Fibroblast of skin of back (primary cell): ENCODE measurements at places on chromosomes 5 and 9.

GRCh38 chr9:135297456-135298075 is 182.0 kb upstream of the PPP1R26 start:
- no peak for DNase-seq

GRCh38 chr5:39005566-39006232 is 68.5 kb downstream of the RICTOR start:
- DNase-seq: no peak

DNA sequence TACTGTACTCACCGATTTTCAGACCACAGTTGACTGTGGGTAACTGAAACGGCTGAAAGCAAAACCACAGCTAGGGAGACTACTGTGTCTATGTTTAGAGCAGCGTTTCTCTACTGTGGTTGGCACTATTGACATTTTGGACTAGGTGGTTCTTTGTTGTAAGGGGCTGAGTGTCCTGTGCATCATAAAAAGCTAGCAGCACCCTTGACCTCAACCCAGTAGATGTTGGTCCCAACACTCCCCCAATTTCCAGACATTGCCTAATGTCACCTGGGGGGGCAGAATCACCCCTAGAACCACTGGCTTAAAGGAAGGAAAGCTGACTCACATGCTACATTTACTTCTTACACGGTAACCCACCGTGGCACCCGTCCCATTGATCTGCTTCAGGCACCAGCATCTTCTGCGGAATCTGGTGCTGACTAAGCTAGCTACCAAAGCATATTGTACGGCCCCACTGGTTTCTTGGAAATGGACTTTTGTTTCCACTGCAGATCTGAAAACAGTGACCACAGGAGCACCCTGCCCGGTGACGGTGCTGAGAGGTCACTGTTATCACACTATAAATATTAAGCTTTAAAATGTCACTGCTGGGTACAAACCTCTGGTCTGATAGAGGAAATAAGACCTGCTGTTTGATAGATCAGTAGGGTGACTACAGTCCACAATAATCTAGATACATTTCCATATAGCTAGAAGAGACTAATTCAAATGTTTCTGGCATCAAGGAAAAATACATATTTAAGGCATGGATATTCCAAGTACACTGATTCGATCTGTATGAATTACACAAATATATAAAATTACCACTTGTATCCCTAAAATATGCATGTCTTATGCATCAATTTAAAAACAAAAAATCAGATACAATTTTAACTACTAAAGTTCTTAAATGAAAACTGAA is 151.4 kb downstream of the HSD17B3 start:
- no peak for DNase-seq

DNA sequence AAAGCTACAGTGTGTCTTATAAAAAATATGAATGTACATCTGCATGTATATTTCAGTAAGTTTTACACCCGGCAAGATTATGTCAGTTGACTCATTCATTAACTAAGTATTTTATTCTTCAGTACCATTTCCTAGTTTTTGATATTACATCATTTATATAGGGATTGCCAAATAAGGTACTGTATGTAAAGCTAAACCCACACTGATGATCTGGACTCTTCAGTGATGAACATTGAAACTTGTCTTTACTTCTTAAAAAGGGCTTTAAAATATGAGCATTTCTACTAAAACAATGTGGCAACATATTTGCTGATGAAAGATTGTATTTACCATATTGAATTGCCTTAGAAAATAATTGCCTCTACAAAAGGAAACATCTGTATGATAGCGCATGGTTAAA is 151.8 kb upstream of the TLX3 start:
- peak; percentile 30 for DNase-seq

GRCh38 chr5:103232393-103232999 is 26.1 kb upstream of the MACIR start:
- DNase-seq: peak; percentile 53

DNA sequence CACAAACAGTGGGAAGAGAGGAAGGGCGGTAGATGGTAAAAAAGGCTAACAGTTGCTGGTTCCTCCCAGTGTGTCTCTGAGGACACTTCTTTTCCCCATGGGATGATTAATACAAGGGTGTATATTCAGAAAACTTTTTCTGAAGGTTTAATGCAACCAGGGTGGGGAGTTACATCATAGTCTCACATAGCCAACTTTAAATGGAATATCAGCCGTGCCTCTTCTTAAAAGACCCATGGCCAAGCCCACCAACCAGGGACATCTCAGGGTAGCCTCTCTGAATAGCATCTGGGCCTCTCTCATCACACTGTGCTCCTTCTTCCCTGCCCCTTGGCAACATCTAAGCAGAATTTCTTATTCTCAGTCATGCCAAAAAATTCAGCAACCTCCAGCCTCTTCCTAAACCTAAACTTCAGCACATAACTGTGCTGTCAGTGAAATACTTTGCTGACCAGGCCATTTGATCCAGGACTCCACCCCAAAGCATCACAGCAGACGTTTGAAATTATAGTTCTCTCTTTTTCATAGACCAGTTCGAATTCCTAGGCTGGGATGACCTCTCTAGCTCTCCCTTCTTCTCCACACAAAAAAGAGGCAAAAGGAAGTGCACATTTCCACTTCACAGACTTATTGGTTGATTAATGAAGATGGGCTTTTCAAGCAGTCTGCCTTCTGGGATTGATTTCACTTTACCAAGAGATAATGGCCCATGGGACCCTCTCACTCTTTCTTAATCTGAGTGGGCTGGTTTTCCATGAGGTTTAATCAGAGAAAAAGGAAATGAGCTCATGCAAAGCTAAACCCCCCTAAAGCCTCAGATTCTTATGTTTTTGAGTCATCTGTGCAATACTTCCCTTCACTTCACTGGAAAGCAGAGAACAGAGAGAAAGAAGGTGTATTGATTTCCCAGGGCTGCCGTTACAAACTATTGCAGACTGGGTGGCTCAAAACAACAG is 85.1 kb upstream of the RAI14 start:
- peak; percentile 92 for DNase-seq

DNA sequence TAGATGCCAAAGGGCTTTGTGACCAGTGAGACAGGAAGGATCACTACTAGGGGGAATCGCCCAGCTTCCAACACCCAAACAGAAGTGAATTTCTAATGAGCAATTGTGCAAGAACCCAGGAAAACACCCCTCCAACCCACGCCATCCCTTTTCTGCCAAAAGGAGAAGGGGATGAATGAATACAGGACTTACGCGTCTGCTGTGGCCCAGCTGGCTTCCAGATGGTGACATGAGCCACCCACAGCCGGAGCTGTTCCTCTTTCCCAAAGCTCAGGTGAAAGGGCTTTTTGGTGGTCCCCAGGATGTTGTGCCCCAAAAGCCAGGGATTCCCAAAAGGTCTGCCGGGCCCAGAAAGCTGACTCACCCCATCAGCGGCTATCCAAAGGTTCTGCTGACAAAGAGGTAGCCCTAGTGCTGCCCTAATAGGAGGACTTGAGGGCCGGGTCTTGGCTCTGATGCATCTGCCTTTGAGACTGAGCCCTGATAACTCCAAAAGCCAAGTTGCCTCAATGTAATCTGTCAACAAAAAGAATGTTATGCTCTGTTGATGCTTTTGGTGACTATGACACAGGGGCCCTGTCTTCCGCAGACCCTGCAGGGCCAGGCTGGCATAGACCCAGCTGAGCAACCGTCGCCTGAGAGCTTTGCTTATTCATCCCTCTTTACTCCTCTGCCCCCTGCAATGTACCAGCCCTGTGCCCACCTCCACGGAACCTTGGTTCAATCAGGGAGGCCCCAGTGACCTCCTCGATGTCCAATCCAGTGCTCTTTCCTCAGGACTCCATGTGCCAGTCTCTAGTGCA is 14.5 kb downstream of the GSN start:
- DNase-seq: peak; percentile 61

GRCh38 chr9:119278171-119278570 is 91.1 kb downstream of the BRINP1 start:
- DNase-seq: no peak

GRCh38 chr9:118000581-118000980 is 296.4 kb downstream of the TLR4 start:
- no peak for DNase-seq

DNA sequence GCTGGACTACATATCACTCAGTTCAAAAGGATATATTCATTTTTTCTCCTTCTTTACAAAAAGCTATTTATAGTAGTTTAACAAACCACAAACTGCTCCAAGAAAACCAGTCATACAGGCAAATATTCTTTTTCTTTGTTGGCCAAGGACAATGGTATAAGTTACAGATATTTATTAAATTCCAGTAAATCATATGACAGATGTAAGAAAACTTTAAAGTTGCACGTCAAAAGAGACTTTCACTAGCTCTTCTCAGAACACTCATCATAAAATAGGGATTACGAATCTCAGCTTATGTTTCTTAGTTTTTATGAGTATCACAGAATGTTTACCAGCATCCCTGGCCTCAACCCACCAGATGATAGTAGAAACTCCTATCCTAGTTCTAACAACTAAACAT is 67.2 kb downstream of the ANKRD31 start:
- DNase-seq: peak; percentile 30

DNA sequence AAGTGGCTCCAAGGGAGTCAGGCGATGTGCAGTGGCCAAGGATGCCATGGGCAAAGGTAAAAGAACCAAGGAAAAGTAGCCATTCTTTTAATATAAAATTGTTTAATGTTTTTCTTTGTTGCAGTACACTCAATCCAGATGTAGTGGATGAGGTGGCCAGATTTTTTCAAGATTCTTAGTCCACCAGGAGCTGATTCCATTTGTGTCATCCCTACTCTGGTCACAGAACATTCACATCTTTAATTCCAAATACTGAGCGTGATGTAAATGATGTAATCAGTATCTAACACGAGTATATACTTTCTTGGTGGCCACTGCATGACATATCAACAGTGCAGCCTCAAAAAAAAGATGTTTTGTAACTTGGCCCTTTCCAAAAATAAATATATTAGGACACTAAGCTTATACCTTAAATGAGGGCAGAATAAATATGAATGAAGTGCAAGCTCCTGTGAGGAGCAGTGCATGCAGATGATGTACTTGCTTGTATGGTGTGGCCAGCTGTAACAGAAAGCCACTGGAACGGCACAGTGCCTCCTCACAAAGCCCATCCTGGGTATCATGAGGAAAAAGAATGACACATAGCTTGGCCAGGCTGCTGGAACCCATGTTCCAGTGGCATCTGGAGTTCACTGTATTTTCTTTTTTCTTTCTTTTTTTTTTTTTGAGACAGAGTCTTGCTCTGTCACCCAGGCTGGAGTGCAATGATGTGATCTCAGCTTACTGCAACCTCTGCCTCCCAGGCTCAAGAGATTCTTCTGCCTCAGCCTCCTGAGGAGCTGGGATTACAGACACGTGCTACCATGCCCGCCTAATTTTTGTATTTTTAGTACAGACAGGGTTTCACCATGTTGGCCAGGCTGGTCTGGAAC is 6.5 kb upstream of the SPATA24 start:
- DNase-seq: no peak

- DNase-seq: no peak
These were observed 60.3 kb downstream of the TENT4A start for GRCh38 chr5:6773342-6774035.

DNA sequence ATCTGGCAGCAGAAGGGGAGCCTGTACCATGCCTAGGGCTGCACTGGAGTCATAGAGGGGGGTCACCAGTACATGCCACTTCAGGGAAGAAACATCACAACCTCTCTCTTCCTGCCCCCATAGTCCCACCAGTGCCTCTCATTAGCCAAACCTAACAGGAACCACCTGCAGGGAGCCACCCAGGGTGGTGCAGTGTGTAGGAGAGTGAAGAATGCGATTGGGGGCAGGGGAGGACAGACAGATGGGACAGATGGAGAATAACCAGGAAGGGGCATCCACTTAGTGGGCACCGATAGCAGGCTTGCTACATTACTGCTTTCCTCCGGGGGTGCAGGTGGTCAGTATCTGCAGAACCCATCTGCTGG is 19.2 kb downstream of the DAPK1 start:
- no peak for DNase-seq

DNA sequence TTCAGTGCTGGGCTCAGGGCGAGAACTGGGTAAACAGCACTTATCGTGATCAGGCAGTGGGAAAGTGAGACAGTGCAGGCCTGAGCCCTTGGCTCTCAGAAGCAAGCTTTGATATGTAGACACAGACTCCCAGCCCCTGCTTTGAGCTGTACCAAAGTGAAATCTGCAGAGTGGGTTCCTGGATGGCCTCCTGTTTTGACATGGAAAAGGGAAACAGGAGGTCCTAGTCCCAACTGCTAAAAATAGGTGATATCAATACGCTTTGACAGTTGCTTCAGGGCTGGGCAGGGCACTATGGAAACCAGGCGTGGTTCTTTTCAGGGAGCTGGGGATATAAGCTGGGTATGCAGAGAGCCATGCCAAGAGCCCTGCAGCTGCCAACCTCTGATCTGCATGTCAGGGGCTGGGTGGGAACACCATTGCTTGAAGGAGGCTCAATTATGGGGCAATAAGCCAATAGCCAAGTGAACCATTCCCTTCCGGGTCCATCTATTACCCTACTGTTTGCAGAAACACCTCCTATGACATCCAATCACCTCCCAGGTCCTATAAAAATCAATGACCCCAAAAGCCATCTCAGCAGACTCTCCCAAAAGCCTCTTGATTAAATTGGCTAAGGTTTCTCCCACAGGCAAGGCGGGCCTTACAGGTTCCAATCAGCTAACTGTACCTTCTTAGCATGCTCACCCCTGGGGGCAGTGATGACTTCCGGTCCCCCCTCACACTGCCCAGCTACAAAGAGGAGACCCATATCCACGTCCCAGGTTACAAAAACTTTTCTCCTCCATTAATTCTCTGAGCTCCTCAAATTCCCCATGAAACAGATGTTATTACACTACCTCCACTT is 45.8 kb downstream of the EPB41L4B start:
- no peak for DNase-seq

- no peak for DNase-seq
These were observed 63.1 kb upstream of the RANBP6 start for GRCh38 chr9:6078382-6079105.

DNA sequence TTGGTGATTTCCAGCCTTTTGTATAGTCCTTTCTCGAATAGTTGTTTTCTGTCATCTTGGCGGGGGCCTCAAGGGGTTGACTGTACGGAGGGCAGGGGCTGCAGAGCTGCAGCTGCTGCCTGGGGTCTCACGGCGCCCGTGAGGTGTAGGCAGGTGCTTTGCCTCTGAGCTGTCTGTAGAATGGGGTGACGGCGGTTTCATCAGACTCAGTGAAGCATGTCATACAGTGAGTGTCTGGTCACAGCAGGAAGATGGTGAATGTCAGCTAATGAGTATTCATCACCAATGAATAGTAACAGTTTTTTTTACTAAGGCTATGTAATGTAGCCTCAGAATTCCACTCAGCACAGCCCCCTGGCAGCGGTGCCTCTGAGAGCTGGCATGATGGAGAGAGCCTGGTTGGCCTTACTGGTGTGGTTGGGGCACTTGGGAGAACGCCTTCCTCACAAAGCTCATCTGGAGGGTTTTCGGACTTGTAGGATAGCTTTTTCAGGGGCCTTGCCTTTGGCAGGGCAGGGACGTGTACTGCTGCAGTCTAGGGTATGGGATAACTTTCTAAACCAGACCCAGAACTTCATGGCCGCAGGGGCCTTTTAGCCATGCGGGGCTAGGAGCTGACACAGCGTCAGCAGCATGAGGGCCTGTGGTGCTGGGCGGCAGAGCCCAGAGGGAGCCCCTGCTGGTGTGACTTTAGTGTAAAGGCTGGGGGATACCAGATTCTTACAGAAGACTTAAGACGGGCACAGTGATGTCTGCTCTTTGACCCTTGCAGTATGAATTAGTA is 15.0 kb downstream of the TENT4A start:
- DNase-seq: no peak
